ENCODE measurements at places on chromosomes 1 and 21.
A peak's percentile ranks its signal among the peaks of the same experiment; 100 is the strongest.

DNA sequence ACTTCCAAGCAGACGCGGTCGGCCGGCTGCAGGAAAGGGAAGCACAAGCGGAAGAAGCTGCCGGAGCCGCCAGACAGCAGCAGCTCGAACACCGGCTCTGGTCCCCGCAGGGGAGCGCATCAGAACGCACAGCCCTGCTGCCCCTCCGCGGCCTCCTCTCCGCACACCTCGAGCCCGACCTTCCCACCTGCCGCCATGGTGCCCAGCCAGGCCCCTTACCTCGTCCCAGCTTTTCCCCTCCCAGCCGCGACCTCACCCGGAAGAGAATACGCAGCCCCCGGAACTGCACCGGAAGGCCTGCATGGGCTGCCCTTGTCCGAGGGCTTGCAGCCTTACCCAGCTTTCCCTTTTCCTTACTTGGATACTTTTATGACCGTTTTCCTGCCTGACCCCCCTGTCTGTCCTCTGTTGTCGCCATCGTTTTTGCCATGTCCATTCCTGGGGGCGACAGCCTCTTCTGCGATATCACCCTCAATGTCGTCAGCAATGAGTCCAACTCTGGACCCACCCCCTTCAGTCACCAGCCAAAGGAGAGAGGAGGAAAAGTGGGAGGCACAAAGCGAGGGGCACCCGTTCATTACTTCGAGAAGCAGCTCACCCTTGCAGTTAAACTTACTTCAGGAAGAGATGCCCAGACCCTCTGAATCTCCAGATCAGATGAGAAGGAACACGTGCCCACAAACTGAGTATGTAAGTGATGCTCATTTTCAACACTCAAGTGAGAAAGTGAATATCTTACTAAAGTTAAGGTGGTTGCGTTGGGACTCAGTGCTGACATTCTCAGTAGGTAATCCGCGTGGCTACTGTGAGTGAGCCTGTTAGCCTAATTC is 25.5 kb downstream of the UTS2 start:
- DNase-seq = no peak

DNA sequence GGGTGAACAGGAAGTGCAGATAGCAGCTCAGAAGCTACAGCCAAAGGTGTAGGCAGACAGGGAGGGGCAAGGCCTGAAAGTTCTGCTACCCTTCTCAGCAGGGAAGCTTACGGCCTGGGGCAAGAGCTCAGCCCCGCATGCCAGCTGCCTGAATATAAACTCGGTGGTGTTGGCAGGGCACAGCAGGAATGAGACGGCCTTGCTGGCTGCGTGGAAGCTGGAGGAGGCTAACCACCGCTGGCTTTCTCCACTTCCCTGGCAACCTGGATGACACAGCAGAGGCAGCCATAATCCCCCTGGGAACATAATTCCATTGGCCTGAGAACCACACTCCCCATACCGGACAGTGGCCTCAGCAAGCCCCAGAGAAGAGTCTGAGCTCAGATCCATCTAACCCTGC is 81.9 kb upstream of the PRRC2C start:
- DNase-seq = no peak

GRCh38 chr1:156667968-156668709 is 9.1 kb downstream of the NES start:
- DNase-seq = no peak

DNA sequence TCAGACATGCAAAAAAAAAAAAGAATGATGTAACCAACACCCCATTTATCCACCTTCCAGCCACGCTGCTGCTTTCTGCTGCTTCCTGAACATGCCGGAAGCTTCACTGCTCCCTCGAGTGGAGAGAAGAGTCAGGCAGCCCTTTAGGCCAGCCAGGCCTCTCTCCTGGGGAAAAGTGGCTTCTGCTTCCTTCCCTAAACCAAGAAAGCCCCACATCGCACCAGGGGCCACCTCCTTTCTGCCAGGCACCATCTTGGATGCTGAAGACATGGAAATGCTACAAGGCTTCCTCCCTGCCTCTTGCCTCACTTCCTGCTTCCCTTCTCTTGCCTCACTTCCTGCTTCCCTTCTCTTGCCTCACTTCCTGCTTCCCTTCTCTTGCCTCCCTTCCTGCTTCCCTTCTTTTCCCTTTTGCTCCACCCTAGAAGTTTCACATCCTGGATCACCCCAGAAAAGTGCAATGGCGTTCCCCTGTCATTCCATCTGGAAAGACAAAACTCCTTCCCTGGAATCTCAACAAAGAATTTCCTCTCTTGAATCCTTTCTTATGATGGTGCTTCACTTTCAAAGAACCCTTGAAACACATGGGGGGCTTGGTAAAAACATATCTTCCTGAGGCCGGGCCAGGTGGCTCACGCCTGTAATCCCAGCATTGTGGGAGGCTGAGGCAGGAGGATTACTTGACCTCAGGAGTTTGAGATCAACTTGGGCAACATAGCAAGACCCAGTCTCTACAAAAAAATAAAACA is 18.7 kb downstream of the TNFRSF8 start:
- no peak for DNase-seq

DNA sequence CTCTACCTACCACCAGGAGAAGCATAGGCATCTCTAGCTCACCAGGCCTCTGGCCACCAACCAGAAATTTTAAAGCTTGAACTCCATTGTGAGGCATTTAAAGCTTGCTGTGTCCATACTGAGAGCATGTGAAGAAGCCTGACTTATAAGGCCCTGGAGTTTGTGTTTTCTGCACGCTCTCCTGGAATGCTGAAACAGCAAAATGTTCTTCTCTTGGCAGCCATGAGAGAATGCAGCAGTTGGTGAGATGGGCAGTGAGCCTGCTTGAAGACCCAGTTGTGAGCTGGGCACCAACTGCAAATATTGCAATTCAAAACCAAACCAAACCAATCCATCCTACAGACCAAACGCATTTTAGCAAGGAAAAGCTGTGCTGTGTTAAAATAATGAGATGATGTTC is 170.0 kb upstream of the IVNS1ABP start:
- DNase-seq = no peak

- no peak for DNase-seq
These were observed 16.4 kb upstream of the C4BPB start for GRCh38 chr1:207072233-207072632.

GRCh38 chr1:27395441-27396195 is 3.2 kb downstream of the GPR3 start:
- DNase-seq = peak; percentile 52

DNA sequence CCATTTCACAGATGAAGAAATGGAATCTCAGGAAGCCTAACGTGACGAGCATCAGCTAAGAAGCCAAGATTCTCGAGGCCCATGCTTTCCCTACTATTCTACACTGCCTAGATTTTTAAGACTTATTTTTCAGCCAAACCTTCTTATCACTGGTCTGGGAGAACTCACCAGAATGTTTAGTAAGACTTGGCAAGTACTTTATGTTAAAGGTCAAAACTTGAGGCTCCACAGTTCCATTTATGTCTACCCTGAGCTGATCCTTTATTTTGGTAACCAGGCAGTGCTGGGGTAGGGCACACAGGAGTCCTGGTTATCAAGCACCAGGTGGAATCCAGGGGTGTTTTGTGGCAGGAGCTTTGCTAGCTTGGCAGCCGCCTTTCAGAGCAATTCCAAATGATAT is 16.8 kb downstream of the PLXNA2 start:
- no peak for DNase-seq

- DNase-seq = no peak
These were observed 72.0 kb downstream of the EPB41 start for GRCh38 chr1:28986306-28986910.

DNA sequence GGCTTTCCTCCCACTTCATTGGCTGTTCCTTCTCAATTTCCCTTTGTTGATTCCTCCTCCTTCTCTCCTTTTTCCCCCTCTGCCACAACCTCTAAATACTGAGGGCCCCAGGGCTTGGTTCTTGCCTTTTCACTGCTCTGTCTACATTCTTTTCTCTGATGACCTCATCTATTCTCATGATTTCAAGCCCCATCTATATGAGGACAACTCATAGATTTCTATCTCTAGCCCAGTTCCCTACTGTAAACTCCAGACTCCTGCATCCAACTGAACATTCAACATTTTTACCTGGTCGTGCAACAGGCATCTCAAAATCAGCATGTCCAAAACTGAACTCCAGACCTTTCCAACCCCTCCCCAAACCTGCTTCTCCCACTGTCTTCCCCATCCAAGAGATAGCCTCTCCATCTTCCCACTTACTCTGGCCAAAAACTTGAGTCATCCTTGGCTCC is 11.5 kb upstream of the SLC9A1 start:
- DNase-seq = no peak

GRCh38 chr1:38640371-38640770 is 219.2 kb downstream of the RRAGC start:
- DNase-seq = no peak

DNA sequence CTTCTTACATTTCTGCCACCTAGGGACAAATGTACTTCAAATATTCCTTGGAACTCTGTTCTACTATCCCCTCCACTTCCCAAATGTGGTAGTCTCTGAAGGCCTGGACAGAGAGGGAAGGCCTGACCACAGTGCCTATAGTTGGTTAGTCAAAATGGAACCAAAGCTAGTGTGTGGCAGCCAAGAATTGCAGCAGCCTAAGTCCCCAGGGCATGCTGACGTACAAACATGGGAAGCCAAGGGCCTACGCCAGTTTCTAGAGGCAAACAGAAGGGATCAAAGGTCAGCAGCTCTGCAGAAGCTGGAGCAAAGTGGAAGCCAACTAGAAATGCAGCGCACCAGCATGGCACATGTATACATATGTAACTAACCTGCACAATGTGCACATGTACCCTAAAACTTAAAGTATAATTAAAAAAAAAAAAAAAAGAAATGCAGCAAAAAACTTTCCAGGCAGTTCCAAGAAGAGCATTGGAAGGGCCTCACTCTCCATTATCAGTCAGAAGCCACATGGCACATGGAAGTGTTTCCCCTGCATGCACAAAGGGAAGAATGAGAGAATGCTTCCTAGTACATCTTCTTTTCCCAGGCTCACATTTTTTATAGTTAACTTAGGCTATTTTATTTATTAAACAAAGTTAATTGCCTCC is 39.4 kb upstream of the GADD45A start:
- no peak for DNase-seq

DNA sequence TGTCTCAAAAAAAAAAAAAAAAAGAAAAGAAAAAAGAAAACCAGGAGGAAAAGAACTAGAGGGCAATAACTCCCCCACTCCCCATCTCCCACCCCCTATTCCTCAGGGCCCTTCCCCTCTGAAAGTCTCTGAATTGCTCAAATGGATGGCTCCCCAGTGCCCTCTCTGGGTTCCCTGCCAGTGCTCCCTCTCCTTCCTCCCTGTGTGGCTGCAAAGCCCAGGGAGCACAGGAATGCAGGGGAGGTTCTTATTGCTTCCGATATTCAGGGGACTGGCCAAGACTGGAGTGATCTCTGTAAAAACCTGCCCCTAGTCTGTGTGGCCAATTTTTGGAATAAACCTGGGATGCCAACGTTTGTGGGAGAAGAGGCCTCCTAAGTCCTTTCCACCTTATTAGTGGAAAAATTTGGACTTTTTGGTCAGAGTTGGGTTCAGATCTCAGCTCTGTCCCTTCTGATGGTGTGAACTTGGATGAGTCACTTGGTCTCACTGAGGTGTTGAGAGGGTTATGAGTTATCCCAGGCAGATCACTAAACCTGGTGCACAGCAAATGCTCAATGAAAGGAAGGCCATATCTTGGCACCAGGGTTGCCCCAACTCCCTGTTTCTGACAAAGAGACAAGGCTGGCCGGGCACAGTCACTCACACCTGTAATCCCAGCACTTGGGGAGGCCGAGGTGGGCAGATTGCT is 13.4 kb upstream of the ARHGEF10L start:
- no peak for DNase-seq

Data from NCI-H1092 (cell line).